ENCODE measurements at places on chromosomes 6 and 20.

- no peak for DNase-seq
Observed at GRCh38 chr6:79373246-79373645, 138.8 kb upstream of the HMGN3 start.

GRCh38 chr6:156917213-156917612 lies 140.0 kb downstream of the ARID1B start:
- DNase-seq = no peak

GRCh38 chr20:25044261-25044560 lies 13.7 kb downstream of the ACSS1 start:
- DNase-seq = no peak

DNA sequence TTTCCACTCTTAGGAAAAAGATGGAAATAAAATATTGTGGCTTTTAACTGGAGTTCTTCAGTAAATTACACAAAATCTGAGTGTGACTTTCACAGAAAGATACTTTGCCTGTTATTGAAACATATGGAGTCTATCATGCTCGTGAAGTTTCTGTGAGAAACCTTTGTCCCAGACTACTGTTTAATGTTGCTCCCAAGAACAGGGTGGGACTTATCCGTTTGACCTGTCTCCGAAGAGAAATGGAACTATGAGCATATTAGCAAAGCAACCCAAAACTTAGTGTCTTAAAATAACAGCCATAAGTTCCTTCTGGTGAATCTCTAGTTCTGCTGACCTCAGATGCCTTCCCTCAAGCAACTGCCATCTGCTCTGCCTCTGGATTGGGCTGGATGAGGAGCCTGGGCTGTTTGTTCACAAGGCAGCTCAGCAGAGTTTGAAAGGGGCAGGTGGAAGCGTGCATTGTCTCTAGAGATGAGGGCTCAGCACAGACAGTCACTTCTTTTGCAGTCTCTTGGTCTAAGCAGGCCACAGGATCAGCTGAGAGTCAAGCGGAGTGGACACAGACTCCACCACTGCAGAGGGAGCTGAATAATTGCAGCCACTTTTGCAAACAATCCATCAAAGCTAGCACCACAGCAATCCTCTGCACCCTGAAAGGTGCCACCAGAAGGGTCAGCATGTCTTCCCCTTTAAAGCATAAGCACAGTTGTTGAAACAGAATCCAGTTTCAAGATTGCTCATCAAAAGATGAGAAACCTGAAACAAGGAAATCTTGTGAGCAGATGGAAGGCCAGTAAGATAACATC lies 52.8 kb downstream of the MYB start:
- no peak for DNase-seq

Data from activated T-helper 1 cell treated with anti-CD3 and anti-CD28 coated beads, Interleukin-2, amount 50 U/mL, for 16 hours (primary cell).